ENCODE measurements at places on chromosomes 1 and 21.

GRCh38 chr1:33234131-33234530 lies 22.2 kb upstream of the ZNF362 start:
- DNase-seq: no peak

- DNase-seq: no peak
Observed at GRCh38 chr1:243796016-243796415, 54.0 kb downstream of the AKT3 start.

DNA sequence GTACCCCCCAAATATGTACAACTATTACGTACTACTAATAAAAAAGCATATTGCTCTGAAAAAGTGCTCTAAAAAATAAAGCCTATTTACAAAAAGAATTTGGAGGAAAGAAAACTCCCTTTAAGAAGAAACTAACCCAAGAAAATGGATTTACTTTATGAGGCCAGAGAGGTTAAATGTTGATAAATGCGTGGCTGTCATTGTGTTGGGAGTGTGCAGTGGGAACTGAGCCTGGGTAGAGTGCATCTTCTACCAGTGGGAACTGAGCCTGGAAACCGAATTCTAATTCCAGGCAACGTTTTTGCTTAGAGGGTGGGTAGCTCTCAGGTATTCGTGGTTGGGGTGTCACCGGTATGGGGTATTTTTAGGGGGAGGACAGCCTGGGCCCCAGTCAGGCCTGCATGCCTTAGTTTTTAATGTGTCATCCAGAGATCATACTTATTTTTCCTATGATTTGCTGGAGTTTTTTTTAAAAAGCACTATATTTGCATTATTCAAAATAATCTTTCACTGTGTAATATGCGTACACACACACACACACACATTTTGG lies 24.1 kb upstream of the RNF187 start:
- no peak for DNase-seq

DNA sequence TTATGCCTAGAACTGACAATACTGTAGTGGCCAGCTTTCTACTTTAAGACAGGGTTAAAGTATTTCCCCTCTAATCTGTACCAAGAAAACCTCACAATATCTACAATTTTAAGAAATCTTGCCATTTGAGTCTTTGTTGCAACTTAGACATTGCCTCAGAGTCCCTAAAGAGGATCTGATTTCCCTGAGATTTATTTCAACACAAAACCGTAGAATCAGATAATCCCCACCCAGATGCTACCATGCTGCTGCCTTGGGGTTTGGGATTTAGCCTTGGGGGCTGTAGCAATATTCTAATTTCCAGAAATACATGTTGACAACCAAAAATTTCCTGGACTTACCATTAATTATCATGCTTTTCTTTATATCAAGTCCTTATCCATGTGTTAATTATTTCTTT lies 50.3 kb upstream of the DENND1B start:
- DNase-seq: no peak

- DNase-seq: no peak
Observed at GRCh38 chr1:156676114-156676819, 940 bp downstream of the NES start.

GRCh38 chr1:149962039-149962647 lies 25.5 kb upstream of the MTMR11 start:
- DNase-seq: peak; percentile 36

All from NCI-H2081 treated with DMSO at 0.1 percent for 48 hours (cell line).